ENCODE measurements at places on chromosomes 5 and 9.

DNA sequence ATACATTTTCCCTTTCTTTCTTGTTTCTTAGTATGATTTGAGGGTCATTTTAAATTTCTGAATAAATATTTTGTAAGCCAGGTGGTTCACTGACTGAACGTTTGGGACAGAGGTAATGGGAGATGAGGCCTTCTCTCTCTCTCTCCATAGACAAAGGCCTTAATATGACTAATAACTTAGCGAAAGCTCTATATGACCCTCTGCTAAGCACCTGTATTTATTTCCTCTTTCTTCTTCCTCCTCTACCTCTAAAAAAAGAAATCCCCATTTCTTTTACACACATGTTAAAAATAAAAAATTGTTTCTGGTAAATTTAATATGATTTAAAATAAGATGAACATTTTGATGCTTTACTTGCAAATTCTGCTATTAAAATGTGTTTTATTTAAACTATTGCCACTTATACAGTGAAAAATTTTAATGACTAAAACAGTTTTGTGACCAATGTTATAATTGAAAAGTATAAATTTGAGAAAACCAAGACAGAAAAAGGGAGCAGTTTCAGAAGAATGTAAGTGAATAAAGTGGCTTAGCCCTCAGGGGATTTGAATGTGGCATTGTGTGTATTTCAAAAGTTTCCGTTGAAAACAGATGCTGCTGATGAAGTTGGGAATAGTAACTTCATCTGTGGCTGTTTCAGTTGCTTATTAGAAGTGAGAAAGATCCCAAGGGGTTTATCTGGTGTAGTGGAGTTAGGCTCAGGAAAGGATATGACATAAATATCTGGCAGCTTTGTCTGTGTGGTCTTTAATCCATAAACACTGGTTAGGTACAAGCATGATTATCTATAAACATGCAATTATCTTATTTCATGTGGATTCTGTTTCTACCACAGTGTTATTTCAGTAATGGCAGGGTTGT is 128.6 kb upstream of the GRHPR start:
- DNase-seq, result peak; percentile 29

GRCh38 chr9:131094015-131094414 is 2.3 kb upstream of the AIF1L start:
- DNase-seq, result no peak

DNA sequence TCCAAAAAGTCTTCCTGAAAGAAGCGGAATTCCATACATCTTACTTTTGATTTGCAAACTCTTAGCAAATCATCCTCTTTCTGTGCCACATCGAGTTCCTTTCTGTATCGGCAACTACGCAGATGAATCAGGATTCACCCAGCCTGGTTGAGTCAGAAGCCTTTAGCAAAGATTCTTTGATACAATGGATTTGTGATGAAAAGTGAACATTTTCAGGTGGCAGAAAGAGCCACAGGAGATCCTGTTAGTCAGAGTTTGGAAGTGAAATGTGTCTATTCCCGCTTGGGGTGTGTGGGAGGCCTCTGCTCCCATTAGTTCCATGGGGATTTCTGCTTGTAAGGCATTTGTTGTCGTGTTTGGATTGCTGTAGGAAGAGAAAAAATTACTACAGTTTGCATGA is 351.8 kb upstream of the WWC1 start:
- no peak for DNase-seq

- no peak for DNase-seq
Measured at GRCh38 chr5:133356984-133357421, 255.3 kb downstream of the FSTL4 start.

GRCh38 chr5:103435136-103435889 is 127.3 kb downstream of the NUDT12 start:
- no peak for DNase-seq

GRCh38 chr5:179273073-179273435 is 72.2 kb downstream of the ADAMTS2 start:
- DNase-seq, result no peak

DNA sequence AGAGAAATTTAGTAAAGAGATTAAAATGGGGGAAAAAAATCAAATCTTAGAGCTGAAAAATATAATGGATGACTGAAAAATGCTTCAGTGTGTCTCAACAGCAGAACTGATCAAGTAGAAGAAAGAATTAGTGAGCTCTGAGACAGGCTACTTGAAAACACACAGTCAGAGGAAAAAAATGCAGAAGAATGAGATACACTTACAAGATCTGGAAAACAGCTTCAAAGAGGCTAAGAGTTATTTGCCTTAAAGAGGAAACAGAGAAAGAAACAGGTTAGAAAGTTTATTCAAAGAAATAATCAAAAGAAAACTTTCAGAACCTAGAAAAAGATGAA is 70.5 kb upstream of the OR2K2 start:
- no peak for DNase-seq

Data from fibroblast of skin of left quadriceps (primary cell).